ENCODE measurements at places on chromosomes 1 and 21. TPM values are rescaled to one million over a fixed set of nuclear protein-coding genes. Genes with fewer than 3 reads are reported as not detected.

Gene PIGR
- total RNA-seq, result not detected

Gene RPS8
- total RNA-seq, result 1,943 TPM

Gene TRIM17
- total RNA-seq, result not detected

Gene OLIG2
- total RNA-seq, result not detected

Gene SLAMF9
- not detected for total RNA-seq

Gene HAO2
- total RNA-seq, result not detected

Gene SERINC2
- total RNA-seq, result 2.9 TPM

Measured in epithelial cell of umbilical artery (primary cell).